GM18507 (cell line): ENCODE measurements at places on chromosomes 4 and X.

DNA sequence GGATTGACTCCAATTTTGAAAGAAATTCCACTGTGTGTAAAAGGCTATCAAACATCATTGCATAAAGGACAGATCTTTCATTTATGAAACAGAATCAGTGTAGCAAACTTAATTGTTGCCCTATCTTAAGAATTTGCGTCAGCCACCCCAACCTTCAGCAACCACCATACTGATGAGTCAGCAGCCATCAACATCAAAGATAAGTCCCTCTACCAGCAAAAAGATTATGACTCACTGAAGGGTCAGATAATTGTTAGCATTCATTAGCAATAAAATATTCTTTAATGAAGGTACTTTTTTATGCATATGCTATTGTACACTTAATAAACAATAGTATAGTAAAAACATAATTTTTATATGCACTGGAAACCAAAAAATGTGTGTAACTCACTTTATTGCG is 15.8 kb upstream of the GRSF1 start:
- no peak for DNase-seq

- DNase-seq: no peak
These were observed 348.3 kb downstream of the ARHGAP24 start for GRCh38 chr4:85823295-85823694.

GRCh38 chr4:183182873-183183725 is 84.0 kb downstream of the WWC2 start:
- no peak for DNase-seq

GRCh38 chrX:56764153-56764974 is 35.3 kb downstream of the NBDY start:
- no peak for DNase-seq

GRCh38 chr4:17132226-17132625 is 233.8 kb upstream of the LDB2 start:
- no peak for DNase-seq

DNA sequence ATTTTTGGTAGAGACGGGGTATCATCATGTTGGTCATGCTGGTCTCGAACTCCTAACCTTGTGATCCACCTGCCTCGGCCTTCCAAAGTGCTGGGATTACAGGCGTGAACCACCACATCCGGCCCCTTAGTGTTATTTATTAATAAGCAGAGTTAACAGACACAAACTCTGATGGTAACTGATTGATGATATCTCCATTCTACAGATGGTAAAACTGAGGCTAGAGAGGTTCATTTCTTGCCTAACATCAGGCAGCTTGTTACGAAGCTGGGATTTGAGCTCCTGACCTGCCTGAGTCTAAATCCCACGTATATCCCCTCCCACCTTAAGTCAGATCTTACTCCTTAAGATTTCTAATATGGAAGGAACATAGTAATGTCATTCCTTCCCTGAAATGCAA is 36.9 kb downstream of the TBC1D14 start:
- no peak for DNase-seq

- DNase-seq: no peak
These were observed 132.9 kb downstream of the MSL3 start for GRCh38 chrX:11890836-11891514.

GRCh38 chrX:13285693-13286092 is 34.2 kb downstream of the ATXN3L start:
- DNase-seq: no peak

DNA sequence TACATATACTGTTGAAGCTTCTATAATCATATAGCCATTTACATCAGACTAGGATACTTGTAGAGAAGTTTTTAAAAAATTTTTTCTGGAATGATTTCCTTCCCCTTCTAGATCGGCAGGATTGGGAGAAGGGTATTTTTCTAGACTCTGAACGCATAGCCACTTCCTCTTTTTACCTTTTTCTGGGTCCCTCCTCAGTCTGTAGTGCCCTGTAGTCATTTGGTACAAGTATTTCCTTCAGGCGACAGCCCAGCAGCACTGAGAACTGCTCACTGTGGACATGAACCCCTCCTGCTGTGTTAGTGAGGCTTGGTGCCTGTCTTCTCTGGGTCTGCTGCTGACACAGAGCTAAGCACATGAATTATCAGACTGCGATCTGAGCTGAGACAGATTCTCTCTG is 255.4 kb downstream of the ARHGAP10 start:
- no peak for DNase-seq

DNA sequence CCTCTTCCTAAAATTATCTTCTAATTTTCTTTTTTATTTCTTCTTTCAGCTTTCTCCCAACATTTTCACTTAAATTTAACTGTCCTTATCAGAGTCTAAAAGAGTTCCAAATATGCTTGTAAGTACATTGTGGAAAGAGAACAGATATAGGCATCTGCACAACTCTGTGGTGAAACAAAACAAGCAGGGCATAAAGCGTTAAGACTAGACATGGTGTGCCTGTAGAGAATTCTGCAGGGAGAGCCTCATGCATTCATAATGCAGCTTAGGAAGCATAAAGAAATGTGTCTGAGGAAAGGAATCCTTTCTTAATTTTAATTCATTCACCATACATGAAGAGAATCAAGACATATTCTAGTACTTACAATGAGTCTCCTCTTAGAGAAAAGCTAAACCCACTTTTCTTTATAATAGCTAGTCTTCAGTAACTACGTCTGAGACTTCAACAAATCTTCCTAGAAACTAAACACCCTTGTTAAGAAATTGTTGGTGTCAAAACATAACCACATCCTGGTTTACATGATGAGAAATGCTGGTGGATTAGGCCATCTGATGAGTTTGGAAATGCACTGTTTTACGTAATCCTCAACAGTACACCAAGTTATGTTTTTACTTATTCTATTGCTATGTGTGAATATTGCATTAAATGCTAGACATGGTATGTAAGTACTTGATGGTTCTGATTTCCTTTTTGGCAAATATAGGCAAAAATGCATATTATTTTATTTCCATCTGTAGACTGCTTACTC is 307.8 kb upstream of the GIMD1 start:
- DNase-seq: no peak

DNA sequence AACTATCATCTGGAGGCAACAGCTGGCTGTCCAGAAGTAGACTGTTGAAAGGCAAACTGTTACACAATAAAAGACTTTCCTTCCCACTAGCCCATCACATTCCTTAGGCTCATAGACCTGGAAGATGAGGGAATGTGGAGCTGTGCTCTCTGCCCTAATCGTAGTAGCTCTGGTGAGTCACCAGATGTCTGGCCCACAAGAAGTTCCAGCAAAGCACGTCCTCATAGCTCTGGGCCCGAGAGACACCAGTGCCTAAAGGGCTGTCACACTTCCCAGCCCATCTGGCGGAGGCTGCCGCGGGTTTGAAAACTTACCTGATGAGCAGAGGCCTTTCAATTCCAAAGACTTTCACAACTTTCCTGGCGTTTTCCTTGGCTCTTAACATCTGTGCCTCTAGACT is 81.7 kb upstream of the STOX2 start:
- no peak for DNase-seq

- DNase-seq: no peak
These were observed 11.8 kb upstream of the HSD17B10 start for GRCh38 chrX:53445977-53446376.

DNA sequence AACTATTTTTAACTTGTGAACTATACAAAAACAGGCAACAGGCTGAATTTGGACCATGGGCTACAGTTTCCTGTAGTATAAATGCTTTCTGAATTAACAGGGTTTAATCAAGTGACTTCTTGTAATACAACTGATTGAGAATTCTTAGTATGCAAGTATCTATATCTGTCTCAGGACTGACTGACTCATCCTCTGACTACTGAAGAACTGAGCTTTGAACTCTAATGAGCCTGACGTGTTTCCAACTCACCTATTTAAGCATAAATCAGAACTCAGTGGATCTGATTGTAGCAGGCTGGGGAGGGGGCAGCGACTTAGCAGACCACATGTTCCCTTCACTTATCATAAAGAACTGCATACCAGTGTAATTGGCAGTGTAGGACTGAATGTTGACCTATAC is 7.8 kb downstream of the SPATA4 start:
- no peak for DNase-seq

GRCh38 chr4:3411676-3412075 is 30.1 kb upstream of the HGFAC start:
- DNase-seq: no peak

DNA sequence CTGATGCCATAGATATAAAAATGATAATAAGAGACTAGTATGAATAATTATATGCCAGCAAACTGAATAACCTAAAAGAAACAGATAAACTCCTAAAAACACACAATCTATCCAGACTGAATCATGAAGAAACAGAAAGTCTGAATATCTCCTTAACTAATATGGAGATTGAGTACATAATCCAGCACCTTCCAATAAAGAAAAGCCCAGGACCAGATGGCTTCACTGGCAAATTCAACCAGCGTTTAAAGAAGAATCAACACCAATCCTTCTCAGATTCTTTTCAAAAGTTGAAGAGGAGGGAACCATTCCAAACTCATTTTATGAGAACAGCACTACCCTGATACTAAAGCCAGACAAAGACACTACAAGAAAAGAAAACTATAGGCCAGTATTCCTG is 26.5 kb upstream of the RNF212 start:
- no peak for DNase-seq

DNA sequence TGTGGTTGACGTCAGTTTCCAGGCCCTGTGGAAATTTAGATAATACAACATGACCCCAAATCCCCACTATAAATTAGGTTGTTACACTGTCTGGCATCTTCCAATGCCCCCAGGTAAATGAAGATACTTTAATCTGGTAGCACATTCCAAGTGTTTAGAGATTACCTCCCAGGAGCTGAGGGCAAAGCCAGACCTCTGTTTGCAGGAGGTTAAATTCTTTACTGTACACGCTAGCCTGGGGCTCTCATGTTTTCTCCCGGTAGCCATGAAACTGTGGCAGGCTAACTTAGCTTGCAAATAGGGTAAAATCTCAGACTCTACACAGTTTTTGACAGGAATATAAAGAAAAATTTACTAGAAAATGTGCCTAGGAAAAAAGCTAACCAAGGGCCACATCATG is 450.0 kb downstream of the PDGFC start:
- no peak for DNase-seq

DNA sequence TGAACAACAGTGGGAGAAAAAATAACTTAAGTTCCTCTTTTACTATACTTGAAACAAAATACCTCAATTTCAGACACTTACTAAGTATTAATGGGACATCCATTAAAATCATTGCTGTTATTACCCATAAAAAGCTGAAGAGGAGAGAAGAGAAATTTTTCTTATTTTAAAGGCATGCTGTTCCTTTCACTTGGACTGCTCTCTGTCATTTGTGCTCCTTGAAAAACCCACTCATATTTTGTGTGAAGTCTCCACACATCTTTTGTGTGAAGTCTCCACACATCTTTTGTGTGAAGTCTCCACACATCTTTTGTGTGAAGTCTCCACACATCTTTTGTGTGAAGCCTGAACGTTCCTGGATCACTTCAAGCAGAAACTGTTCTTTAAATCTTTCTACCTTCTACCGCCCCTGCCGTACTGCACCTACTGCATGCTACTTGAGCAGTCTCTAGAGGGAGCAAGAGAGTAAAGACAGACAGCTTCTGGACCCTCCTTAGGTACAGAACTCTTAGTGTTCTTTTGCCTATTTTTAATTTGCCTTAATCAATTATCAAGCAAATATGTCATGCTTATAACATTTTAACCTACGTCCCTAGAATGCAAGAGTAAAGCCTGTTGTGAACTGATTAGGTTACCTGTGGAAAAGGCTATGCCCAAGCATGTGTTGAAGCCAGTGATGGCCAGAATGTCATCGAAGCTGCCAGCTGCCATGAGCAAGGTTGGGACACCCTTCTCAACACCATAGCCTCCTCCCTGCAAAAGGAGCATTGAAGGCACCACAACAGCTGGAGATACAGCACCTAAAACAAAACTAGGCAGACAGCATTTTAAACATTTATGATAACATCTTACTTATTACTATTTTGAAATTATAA is 27.1 kb upstream of the SLC9B1 start:
- no peak for DNase-seq

- no peak for DNase-seq
These were observed 59.4 kb upstream of the ARSJ start for GRCh38 chr4:114038762-114039387.

DNA sequence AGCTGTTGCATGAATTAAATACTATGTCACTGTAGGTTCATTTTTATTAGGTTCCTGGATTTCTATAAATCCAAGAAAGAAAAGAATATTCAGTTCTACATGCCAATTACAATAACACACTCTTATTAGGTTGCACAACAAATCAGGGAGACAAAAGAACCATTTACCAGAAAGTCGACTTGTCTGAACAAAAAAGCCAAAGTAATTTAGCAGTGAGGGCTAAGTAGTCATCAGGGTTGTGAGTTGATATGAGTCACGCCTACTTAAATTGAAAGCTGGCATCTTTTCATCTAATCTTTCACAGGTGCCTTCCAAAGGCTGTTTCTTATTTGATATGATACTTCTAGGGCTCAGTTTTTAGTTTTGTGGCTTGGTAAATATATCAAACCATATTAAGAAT is 25.4 kb upstream of the GNRHR start:
- DNase-seq: no peak

- DNase-seq: peak; percentile 64
These were observed 21.0 kb upstream of the BCORL1 start for GRCh38 chrX:129961180-129962083.

- DNase-seq: no peak
These were observed 346.3 kb downstream of the FBXW7 start for GRCh38 chr4:152189451-152190179.

- no peak for DNase-seq
These were observed 23.3 kb upstream of the MGST2 start for GRCh38 chr4:139642364-139642763.

DNA sequence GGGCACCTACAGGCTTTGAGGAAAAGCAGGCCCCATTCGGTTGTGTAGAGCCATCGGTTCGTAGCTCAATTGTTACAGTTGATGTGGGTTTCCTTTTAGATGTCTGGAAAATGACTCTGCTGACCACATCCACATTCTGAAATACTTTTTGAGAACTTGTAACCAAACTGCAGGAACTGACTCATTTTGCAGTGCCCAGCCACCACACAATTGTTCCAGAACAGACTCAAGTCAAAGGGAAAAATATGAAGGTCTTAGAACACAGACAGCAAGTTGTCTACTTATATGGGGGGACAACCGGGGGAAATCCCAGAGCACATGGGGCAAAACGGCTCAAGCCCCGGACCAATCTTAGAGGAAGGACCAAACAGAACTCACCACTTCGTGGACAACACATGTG is 557.6 kb upstream of the DIPK2B start:
- DNase-seq: no peak

DNA sequence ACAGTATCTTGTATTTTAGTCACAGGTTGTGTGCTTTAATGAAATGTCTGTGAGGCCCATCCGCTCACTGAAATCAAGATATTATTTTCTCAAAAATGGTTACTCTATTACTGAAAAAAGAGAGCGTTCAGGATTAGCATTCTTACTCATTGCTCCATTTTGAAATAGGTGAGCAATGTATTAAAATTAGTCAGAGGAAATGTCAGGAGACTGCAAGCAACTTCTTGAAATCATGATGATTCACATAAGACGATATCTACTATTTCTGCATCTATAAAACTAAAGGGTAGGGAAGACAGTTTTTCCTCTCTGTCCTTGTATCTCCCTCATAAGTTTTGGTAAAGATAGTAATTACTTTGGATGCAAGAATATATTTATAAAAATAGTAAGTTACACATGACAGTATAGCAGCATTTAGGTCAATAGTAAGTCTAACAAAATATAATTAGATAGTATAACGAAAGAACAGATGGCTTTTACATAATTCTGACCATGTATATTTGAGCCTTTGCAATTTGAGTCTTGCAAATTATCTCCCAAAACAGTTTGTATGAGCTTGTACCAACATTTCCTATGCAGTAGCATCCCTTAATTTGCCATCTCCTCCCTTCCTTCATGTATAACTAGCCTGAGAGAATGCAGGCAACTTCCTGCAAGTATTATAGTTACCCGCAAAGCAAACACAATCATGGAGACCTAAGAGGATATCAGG is 937.8 kb downstream of the PCDH7 start:
- no peak for DNase-seq

- DNase-seq: no peak
These were observed 164.9 kb downstream of the DCTD start for GRCh38 chr4:182752158-182752910.
